ENCODE measurements at places on chromosomes 16 and 17.

DNA sequence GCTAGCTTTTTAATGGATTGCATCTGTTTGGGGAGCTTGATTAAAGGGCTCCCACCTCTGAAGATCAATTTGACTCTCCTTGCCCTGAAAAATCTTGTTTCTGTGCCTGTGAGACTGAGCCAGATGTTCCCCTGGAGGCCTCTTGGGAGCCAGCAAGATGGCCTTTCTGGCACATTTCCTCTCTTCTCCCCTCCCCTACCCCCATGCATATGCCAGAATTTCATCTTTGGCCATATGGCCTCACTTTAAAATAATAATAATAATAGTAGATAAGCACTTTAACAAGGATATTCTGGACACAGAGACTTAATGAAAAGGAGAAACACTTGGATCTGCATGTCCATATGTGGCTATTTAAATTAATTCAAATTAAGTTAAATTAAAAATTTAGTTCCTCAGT, 144.1 kb upstream of the CES5A start:
- DNase-seq, result no peak

DNA sequence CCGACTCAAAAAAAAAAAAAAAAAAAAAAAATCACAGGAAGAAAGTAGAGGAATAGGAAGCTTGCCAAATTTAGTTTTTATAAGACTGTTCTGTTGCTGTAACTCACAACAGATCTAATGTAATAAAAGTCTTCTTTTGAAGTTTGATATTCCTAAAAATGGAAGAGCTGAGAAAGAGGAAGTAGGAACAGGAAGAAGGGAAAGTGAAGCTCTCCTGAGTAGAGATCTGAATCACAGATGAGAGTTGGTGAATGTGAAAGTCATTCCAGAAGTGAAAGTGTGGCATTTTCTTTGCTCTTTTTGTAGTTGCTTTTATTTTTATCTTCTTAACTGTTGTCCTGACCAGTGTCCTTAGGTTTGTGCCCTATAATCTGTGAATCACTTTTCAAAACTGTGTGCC, 2.1 kb downstream of the NMT1 start:
- DNase-seq, result no peak

GRCh38 chr16:51306116-51306515, 155.0 kb upstream of the SALL1 start:
- no peak for DNase-seq

DNA sequence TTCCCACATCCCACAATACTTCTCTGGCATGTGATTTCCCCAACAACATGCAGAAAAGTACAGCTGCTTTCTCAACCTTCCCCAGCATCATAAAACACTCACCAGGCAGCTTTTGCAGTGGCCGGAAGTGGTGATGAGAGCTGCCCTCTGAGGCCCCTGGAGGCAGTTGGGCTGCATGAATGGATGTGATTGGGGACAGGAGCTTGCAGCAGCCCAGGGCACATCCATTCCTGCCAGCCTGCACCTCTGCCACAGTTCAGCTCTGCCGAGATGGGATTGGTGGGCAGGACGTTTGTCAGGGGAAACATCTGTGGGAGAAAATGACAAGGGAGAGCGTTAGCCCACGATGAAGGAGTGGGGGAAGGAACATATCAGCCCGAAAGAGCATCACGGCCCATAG, 19.8 kb downstream of the NUBP1 start:
- DNase-seq, result no peak

DNA sequence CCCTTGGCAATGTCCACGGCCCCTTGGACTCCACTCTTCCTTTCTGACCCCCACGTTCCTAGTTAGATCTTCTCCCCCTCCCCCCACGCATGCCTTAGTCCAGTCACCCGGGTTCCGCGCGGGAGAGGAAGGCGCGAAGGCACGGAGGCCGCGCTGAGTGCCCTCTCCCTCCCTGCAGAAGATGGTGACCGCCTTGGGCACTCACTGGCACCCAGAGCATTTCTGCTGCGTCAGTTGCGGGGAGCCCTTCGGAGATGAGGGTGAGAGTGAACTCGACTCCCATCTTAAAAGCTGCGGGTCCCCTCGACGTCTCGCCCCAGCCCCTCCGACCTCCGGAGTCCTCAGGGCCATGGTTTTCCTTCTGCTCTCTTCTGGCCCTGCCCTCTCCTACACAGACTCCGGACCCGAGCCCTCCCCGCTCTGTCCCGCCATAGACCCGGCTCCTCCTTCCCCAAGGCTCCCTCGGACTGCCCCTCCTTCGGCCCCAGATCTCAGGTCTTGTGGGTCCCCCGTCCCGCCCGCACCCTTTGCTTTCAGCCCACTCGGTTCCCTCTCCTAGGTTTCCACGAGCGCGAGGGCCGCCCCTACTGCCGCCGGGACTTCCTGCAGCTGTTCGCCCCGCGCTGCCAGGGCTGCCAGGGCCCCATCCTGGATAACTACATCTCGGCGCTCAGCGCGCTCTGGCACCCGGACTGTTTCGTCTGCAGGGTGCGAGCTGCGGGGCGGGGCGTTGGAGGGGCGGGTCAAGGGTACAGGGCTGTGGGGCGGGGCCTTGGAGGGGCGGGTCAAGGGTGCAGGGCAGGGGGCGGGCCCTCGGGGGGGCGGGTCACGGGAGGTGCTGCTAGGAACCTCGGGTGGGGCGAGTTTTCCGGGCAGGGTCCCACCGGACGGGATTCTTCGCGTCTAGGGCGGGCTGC, 4.6 kb downstream of the TGFB1I1 start:
- no peak for DNase-seq

GRCh38 chr17:53740312-53740711, 82.4 kb upstream of the KIF2B start:
- no peak for DNase-seq

DNA sequence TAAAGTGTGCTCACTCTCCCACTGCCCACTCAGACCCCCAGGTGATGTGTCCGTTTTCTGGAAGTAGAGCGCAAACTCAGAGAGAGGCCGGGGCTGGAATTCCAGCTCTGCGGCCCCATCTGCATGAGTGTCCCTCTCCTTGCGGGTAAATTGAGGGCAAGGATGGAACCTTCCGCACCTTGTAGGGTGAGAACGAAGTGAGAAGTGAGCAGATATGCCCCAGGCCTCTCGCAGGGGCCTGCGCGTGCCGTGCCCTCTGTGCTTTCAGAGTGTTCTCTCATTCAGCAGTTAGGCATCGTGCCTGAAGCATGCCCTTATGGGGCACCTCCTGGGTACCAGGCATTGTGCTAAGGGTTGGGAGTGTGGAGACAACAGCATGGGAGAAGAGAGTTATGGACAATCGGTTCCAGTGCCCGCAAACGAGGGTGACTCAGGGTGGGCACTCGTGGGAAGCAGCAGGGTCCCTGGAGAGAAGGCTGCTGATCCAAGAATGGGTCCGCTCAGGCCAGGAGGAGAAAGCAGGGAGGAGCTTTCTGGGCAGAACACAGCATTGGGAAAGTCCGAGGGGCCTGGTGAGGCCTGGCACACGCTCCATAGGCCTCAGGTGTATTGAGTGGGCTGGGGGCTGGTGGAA, 23.8 kb downstream of the CMIP start:
- DNase-seq, result no peak

GRCh38 chr16:61471023-61471422, 565.2 kb downstream of the CDH8 start:
- no peak for DNase-seq

DNA sequence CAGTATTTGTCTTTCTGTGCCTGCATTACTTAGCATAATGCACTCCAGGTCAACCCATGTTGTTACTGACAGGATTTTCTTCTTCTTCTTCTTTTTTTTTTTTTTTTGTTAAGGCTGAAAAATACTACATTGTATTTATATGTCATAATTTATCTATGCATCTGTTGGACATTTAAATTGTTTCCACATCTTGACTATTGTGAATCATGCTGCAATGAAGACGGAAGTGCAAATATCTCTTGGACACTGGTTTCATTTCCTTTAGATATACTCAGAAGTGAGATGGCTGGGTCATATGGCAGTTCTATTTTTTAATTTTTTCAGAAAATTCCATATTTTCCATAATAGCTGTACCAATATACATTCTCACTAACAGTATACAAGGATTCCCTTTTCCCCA, 272.7 kb upstream of the PMFBP1 start:
- no peak for DNase-seq

GRCh38 chr16:17607075-17607509, 136.3 kb upstream of the XYLT1 start:
- no peak for DNase-seq

GRCh38 chr17:80443498-80443897, 28.5 kb downstream of the ENDOV start:
- DNase-seq, result no peak

All from NCI-H2227 treated with DMSO at 0.1 percent for 48 hours (cell line).